ENCODE measurements at places on chromosomes 12 and 14.
A peak's percentile ranks its signal among the peaks of the same experiment; 100 is the strongest.

DNA sequence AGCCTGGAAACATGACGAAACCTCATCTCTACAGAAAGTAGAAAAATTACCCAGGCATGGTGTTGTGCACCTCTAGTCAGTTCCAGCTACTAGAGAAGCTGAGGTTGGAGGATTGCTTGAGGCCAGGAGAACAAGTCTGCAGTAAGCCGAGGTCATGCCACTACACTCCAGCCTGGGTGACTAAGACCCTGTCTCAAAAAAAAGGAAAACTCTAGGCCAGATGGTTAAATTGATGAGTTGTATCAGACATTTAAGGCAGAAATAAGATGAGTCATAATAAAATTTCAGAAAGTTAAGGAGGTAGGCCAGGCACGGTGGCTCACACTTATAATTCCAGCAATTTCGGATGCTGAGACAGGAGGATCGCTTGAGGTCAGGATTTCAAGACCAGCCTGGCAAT lies 10.7 kb downstream of the EIF2S1 start:
- DNase-seq, result no peak

GRCh38 chr12:68393417-68393816 lies 61.3 kb upstream of the MDM1 start:
- no peak for DNase-seq

DNA sequence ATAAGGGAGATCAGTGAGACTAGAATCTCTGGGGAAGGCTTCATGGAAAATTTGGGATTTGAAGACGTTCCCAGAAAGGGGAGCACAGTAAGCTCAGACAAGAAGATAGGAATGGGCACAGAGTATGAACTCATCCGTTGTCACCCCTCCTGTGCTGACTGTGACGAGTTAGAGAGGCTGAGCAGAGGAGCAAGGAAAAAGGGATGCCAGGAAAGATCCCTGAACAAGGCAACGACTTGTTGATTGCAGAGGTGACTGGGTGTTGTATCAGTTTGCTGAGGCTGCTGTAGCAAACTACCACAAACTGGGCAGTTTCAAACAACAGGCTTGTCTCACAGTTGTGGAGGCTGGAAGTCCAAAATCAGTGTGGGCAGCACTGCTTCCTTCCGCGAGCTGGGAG lies 5.9 kb upstream of the GPD1 start:
- no peak for DNase-seq

DNA sequence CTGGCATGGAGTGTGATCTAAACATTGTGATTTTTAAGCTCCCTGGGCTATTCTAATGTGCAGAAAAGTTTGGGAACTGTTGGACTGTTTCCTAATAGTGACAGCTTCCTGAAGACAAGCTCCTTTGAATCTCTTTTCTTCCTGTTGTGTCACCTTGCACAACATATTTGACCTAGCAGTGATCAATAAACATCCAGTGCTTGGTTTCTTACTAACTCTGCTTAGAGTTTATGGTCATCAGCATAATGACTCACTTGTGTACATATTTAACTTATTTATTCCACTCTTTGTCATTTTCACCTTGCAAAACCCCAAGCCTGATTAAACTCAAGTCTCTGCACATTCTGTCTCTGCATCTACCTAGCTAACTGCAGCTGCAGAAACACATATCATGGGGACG lies 27.3 kb upstream of the TBC1D30 start:
- DNase-seq, result no peak

DNA sequence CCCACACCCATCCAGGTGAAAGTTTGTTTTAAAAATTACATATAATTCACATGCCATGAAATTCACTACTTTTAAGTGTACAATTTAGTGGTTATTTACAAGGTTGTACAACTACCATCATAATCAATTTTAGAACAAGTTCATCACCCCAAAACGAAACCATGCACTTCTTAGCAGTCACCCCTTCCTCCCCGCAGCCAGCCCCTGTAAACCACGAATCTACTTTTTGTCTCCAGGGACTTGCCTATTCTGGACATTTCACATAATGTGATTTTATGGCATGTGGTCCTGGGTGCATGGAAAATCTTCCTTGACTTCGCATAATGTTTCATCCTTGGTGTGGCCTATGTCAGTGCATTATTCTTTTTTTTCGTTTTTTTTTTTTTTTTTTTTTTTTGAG lies 19.2 kb upstream of the TRAF3 start:
- DNase-seq, result no peak

DNA sequence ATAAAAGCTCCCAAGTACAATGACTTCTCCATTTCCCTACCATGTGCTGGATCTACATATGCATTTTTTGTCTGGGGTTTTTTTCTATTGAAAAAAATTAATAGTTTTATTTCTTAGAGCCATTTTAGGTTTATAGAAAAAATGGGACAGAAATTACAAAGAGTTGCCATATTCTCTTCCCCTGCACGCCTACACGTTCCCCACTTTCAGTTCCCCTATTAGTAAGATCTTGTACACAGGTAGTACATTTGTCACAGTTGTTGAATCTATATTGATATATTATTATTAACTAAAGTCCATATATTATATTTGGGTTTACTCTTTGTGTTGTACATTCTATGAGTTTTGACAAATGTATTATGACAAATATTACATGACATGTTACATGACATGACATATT lies 35.7 kb downstream of the SIX6 start:
- no peak for DNase-seq

DNA sequence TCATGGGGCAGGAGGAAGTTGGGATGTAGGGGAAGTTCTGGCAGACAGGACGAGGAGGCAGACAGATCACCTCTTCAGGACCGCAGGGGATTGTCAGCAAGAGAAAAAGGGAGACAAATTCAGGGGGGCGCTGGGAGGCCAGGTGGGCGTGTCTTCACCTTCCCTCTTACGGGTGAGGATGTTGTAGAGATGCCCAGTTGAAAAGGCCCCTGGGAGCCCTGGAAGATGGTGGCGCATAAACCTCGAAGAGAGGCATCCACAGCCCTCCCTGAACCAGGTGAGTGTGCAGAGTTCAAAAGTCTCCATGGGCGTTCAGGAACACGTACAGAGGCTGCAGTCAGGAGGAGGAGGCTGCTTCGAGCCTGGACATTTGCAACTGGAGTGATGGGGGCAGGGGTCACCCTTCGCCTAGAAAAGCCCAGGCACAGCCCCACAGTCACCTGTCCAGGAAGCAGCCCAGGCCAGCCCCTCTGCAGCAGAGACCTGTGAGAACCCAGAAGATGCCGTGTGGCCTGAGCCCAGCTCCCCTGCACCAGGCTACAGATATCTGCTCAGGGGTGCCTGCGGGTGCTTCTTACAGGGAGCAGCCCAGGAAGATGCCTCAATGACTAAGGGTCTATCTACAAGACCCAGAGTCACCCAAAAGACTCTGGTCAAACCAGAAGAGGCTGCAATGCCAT lies 74.4 kb downstream of the PRIMA1 start:
- DNase-seq, result no peak

GRCh38 chr12:84698576-84699333 lies 213.8 kb downstream of the SLC6A15 start:
- DNase-seq, result no peak

GRCh38 chr14:101217080-101217463 lies 313.6 kb upstream of the RTL1 start:
- DNase-seq, result no peak

GRCh38 chr12:119296535-119296934 lies 38.0 kb upstream of the CCDC60 start:
- DNase-seq, result no peak

DNA sequence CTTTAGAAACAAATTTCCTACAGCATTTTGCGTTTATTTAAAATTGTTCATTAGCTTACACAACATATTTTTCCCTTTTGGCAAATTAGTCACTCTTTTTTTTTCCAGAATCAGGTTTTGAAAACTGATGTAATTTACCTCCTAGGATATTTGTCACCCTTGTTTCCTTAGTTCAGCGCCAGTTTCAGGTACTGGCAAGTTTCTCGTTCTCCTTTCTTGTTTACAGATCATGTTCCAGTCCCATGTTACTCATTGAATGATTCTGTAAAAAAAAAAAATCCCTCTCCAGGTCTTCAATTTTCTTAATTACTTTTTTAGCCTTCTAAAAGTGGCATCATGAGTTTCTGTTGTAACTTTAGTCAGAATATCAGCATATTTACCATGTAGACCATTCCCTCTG lies 2.7 kb downstream of the PPP4R4 start:
- DNase-seq, result no peak

DNA sequence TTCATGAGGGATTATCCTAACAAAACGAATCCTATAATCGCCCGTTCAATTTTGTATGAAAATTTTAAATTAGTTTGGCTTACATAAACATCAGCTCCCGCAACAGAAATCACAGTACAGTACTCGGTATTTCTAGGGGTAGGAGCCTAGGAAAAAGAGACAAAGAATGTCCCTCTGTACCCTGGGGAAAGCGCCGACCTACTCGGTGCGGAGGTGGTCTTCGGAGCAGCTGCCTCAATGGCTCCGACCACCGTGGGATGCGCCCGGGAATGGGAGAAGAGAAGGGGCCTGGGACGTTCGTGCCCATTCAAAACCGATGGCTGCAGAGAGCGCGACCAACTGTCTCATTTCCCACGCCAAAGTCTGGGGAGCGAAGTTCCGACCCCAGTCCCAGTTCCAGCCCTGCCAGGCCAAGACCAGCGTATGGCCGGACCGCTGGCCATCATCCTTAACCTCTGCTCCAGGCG lies 618 bp downstream of the GNPNAT1 start:
- DNase-seq, result peak; percentile 5
